Adrenal gland (tissue), 19 donors: ENCODE measurements at places on chromosomes 7 and 10.
A peak's percentile ranks its signal among the peaks of the same experiment; 100 is the strongest.

DNA sequence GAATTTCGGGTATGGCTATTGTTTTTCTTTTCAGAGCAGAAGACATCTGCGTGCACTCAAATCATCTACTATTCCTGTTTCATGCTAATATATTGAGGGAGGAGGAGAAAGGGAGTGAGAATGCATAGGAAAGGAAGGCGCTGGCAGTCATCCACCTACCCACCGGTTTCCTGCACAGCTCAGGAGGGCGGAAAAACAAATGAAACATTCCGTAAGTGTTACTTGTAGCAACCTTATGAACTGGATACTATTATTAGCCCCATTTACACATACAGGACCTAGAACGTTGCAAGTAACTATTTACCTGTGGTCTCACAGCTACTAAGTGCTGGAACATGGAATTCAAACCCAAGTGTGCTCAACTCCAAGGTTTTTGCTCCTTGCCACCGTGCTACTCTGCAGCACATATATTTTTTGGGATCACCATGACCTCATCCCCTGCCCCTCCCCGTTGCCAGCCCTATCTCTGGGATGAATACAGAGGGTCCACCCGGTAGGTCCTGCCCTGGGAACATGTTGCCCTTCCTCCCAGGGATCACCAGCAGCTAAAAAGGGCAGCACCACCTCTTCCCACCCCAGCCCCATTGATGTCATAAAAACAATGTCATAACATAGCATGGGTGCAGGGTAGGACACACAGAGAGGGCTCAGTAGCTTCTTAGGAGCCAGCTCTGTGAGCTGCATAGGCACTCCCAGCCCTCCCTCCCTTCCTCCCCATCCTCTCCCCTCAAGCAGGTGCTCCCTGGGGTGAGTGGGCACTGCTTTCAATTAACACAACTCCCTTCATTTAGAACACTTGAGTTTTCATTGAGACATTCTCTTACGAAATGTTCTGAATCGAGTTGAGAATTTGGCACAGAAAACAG lies 16.9 kb downstream of the GFRA1 start:
- H3K4me1 ChIP-seq, result no peaks in the 10 kb centered on the region

DNA sequence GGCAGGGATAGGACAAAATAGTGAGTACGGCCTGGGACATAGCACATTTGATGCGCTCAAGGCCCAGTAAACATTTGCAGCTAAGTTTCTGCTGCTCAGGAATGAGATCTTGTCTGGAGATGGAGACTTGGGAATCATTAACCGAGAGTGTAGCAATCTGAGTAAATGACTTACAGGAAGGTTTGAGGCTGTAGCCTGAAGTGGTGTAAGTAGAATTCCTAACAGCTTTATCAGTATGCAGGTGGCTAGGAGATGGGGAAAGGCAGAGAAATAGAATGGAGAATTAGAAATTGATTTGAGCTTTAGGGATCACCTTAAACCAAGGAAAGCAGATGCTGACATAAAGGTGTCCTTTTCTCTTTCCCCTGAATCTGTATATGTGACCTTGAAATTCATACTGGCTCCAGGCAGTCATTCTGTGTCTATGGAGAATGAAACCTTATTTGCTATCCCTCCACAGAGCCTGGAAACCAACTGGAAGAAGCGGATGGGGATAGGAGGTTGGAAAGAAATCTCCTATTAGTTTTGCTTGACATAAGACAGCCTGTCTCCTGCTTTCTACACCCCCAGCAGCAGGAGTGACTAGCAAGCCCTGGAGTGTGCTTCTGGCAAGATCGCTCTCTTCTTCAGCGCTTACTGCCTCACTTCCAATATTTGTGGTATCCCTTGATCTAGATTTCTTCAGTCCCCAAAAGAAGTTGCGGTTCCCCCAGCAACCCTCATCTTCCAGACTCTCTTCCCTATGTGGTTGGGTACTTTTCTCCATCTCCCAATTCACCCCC lies 6.4 kb upstream of the PON2 start:
- H3K4me1 ChIP-seq, result no peaks in the 10 kb centered on the region
- no peaks in the 10 kb centered on the region for H3K36me3 ChIP-seq
- no peaks in the 10 kb centered on the region for H3K27me3 ChIP-seq
- H3K4me3 ChIP-seq, result no peak overlapping the region
- no peak for DNase-seq
- H3K27ac ChIP-seq, result no peak overlapping the region

DNA sequence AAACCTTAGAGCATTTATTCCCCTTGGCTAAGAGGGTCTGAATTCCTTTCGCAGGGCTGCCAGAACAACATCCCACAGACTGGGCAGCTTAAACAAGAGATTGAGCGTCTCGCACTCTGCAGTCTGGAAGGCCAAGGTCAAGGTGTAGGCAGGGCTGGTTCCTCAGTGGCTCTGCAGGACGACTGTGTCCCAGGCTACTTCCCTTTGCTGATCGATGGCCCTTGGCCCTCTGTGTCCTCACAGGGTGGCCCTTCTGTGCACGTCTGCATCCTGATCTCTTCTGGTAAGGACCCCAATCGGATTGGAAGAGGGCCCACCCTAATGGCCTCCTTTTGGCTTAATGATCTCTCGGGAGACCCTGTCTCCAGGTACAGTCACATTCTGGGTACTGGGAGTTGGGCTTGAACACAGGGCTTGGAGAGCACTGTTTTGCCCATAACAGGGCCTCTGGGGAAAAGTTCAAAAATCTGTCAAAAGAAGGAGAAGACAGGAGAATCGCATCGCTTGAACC lies 35.1 kb upstream of the DNAJB6 start:
- H3K27me3 ChIP-seq, result peaks cover under 1% of the 10 kb centered on the region
- no peak overlapping the region for H3K4me3 ChIP-seq
- peaks cover 5% of the 10 kb centered on the region for H3K4me1 ChIP-seq
- H3K36me3 ChIP-seq, result no peaks in the 10 kb centered on the region
- DNase-seq, result no peak

GRCh38 chr7:37235813-37236212 lies 212.9 kb downstream of the ELMO1 start:
- no peaks in the 10 kb centered on the region for H3K4me1 ChIP-seq
- H3K4me3 ChIP-seq, result no peak overlapping the region
- H3K36me3 ChIP-seq, result no peaks in the 10 kb centered on the region
- no peaks in the 10 kb centered on the region for H3K27me3 ChIP-seq
- DNase-seq, result no peak

GRCh38 chr7:100130608-100131453 lies 4.1 kb downstream of the MBLAC1 start:
- no peak overlapping the region for H3K4me3 ChIP-seq
- H3K36me3 ChIP-seq, result no peaks in the 10 kb centered on the region
- DNase-seq, result peak; percentile 88
- H3K27ac ChIP-seq, result no peak overlapping the region
- H3K27me3 ChIP-seq, result no peaks in the 10 kb centered on the region
- peaks cover 11% of the 10 kb centered on the region for H3K4me1 ChIP-seq

DNA sequence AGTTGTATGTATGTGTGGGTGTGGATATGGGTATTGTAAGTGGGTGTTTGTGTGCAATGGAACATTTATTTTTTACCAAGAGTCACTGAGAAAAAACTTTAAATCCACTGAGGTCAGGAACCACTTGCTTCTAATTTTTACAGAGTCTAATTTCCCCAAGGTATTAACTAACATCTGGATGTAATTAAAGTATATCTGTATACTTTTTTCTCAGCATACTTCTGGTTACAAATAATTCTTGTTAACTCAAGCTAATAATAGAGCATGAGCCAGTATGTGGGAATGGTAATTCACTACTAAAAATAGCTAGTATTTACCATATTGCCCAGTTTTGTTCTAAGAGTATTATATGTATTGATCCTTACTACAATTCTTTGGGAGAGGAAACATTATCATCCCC lies 24.6 kb upstream of the STEAP4 start:
- no peaks in the 10 kb centered on the region for H3K27me3 ChIP-seq
- H3K4me3 ChIP-seq, result no peak overlapping the region
- no peak for DNase-seq

- H3K27me3 ChIP-seq, result no peaks in the 10 kb centered on the region
- H3K27ac ChIP-seq, result peak overlapping the region; percentile 82
- H3K4me1 ChIP-seq, result peaks cover 36% of the 10 kb centered on the region
- no peaks in the 10 kb centered on the region for H3K36me3 ChIP-seq
- H3K4me3 ChIP-seq, result no peak overlapping the region
Observed at GRCh38 chr7:43890468-43890867, 15.9 kb downstream of the URGCP start.

- no peak overlapping the region for H3K4me3 ChIP-seq
- H3K27me3 ChIP-seq, result no peaks in the 10 kb centered on the region
- no peak overlapping the region for H3K27ac ChIP-seq
- no peaks in the 10 kb centered on the region for H3K36me3 ChIP-seq
- DNase-seq, result no peak
Observed at GRCh38 chr7:44814919-44815318, 18.4 kb downstream of the PPIA start.

GRCh38 chr10:132592790-132593383 lies 55.3 kb downstream of the INPP5A start:
- H3K4me3 ChIP-seq, result no peak overlapping the region
- H3K4me1 ChIP-seq, result peaks cover 55% of the 10 kb centered on the region
- no peaks in the 10 kb centered on the region for H3K36me3 ChIP-seq

GRCh38 chr10:116985611-116986010 lies 19.4 kb downstream of the SHTN1 start:
- H3K27me3 ChIP-seq, result no peaks in the 10 kb centered on the region
- H3K4me3 ChIP-seq, result no peak overlapping the region
- no peak for DNase-seq
- H3K36me3 ChIP-seq, result no peaks in the 10 kb centered on the region

DNA sequence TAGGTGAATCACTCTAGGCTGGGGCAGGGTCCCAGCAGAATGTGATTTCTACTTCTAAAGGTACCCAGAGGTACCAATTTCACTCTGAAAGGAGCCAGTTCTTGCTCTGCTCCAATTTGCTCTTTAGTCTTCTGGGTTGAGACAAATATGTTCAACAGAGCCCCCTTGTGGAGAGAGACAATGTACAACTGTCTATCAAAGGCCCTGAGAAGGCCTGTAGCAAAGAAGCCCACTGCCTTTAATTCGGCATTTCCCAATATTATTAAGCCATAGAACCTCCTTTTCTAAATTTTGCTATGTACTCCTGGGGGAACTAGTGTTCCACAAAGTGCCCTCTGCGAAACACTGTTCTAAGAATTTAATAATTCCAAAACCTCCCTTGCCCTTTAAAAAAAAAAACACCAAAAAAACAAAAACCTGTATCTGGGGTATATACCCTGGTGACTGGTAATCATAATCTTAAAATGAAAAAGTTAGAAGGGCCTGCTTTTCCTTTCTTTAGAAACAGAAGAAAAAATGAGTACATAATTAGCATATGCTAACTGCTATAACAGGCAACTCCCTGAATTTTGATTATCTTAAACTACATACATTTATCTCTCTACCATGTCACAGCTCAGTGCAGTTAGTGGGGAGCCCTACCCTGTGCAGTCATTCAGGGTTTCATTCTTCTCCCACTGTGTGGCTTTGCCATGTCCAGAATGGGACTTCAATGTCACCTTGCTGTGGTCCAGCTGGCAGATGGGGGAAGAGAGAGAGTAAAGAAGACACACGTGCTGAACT lies 160.9 kb upstream of the BMPER start:
- H3K27me3 ChIP-seq, result no peaks in the 10 kb centered on the region
- no peaks in the 10 kb centered on the region for H3K4me1 ChIP-seq
- no peak overlapping the region for H3K27ac ChIP-seq
- H3K4me3 ChIP-seq, result no peak overlapping the region
- H3K36me3 ChIP-seq, result no peaks in the 10 kb centered on the region
- no peak for DNase-seq

- H3K36me3 ChIP-seq, result no peaks in the 10 kb centered on the region
- no peak overlapping the region for H3K4me3 ChIP-seq
- peak overlapping the region; percentile 41 for H3K27ac ChIP-seq
Observed at GRCh38 chr7:112162142-112162766, 43.9 kb downstream of the DOCK4 start.

DNA sequence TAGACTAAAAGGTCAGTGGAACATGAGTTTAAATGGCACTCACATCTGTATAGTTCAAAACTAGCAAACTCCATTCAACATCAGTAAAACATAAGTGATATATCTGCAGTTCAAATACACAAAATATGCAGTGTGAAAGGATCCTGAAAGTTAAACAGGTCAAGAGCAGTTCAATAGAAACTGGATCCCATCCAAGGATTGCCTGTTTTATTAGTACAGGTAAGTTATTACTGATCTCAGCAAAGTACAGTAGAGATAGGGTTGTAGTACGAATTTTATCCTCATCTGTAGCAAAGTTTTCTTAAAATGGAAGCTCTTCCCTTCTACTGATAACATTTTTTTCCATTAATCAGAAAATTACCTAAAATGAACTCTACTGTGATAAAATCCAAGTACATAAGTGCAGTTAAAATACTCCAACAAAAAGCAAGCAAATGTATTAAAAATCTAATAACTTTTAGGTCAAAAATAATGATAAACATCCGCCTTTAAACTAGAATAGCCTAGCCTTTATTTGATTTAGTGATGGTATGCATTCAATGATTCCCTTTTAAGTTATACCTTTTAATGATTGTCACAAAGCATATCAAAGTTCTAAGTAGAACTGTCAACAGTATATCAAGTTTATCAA lies 2.2 kb downstream of the ZNF800 start:
- H3K27ac ChIP-seq, result no peak overlapping the region
- H3K4me1 ChIP-seq, result peaks cover 4% of the 10 kb centered on the region
- no peak for DNase-seq
- no peak overlapping the region for H3K4me3 ChIP-seq
- peaks cover 12% of the 10 kb centered on the region for H3K36me3 ChIP-seq
- H3K27me3 ChIP-seq, result no peaks in the 10 kb centered on the region

GRCh38 chr10:127990846-127991542 lies 84.1 kb downstream of the PTPRE start:
- no peak for DNase-seq
- no peak overlapping the region for H3K27ac ChIP-seq
- H3K27me3 ChIP-seq, result no peaks in the 10 kb centered on the region
- H3K36me3 ChIP-seq, result no peaks in the 10 kb centered on the region
- H3K4me1 ChIP-seq, result peaks cover 23% of the 10 kb centered on the region
- no peak overlapping the region for H3K4me3 ChIP-seq

GRCh38 chr10:73887294-73888039 lies 13.1 kb upstream of the CAMK2G start:
- peak overlapping the region; percentile 83 for H3K27ac ChIP-seq
- H3K36me3 ChIP-seq, result no peaks in the 10 kb centered on the region
- DNase-seq, result peak; percentile 92

- no peak overlapping the region for H3K4me3 ChIP-seq
- no peaks in the 10 kb centered on the region for H3K27me3 ChIP-seq
- no peaks in the 10 kb centered on the region for H3K36me3 ChIP-seq
- no peak overlapping the region for H3K27ac ChIP-seq
- DNase-seq, result no peak
Observed at GRCh38 chr7:103811997-103812396, 177.5 kb downstream of the RELN start.

- H3K4me1 ChIP-seq, result peaks cover 9% of the 10 kb centered on the region
- no peaks in the 10 kb centered on the region for H3K36me3 ChIP-seq
Observed at GRCh38 chr7:155529346-155529745, 17.0 kb downstream of the CNPY1 start.

GRCh38 chr10:49189422-49189821 lies 1.2 kb upstream of the TMEM273 start:
- no peaks in the 10 kb centered on the region for H3K27me3 ChIP-seq
- no peak overlapping the region for H3K4me3 ChIP-seq
- peaks cover 12% of the 10 kb centered on the region for H3K4me1 ChIP-seq
- no peak overlapping the region for H3K27ac ChIP-seq

DNA sequence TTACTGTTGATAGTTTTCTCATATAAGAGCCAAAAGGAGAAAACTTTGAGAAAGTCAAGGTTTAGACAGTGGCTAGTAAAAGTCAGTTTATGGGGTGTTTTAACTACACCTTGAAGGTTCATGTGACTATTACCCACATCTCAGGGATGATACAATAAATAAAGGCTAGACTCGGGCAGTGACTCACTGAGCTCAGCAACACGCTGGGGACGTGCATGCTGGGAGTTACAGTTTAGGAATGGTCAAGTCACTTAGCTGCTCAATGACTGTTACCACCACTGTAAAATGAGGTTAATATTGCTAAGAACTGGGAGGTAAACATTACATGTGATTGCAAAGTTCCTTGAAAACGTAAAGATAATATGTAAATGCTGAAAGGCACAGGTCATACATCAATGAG lies 1254.4 kb upstream of the PHF14 start:
- no peak overlapping the region for H3K27ac ChIP-seq
- H3K4me3 ChIP-seq, result no peak overlapping the region
- no peaks in the 10 kb centered on the region for H3K27me3 ChIP-seq
- DNase-seq, result no peak
